OCI-LY7 (cell line): ENCODE measurements at places on chromosomes 4 and X. TPM values are rescaled to one million over a fixed set of nuclear protein-coding genes. Genes with fewer than 3 reads are reported as not detected.

KLHL4 gene
- total RNA-seq: not detected in 2 replicates

F8A3 gene
- total RNA-seq: 5.8 and 8.5 TPM in 2 replicates

F9 gene
- not detected in 2 replicates for total RNA-seq

GRCh38 chr4:12270546-12270945 lies 841.9 kb upstream of the HS3ST1 start:
- no peak for DNase-seq

DNA sequence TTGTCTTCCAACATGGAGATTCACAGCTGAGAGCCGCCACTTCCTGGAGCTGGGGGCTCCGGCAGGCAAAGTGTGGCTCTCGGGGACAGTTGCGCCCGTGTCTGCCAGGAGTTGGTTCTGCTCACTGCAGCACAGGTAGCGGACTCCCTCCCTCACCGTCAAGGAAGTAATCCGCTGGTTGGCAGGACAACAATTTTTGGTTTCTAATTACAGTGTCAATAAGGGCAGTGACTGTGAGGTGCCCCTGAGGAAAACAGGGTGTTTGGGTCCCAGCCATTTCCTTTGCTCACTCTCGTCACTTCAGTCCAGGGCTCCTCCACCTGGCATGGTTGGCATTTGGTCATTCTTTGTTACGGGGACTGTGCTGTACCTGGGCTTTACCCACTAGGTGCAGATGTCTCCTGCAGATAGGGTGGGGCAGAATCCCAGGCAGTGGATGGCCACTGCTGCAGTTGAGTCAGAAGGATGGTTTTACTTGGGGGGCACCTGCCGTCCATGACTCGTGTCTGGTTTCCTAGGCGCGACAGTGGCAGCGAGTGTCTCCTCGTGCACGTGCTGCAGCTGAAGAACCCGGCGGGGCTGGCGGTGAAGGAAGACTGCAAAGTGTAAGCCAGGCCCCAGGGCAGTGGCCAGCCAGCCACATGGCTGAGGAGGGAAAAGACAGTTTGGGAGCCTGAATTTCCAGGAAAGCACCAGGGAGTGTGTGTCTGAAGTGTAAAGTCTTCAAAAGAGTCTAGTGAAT lies 32.1 kb upstream of the CLCN4 start:
- DNase-seq: no peak

DNA sequence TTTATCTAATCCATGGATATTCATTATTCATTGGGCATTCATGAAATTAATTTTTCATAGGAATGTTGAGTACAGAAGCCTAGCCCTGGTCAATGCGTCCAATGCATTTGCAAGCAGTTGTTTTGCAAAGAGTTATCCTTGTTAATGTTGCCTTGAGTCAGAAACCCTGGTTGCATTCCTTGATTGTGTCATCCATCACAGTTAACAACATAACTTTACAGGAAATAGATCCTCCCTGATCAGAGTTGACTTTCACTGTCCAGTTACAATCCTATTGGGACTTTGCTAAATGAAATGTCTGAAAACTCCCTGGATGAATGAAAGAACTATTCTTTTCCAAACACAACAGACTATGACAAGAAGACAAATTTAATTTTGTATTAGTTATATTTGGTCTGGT lies 924.3 kb upstream of the SLIT2 start:
- DNase-seq: no peak

- no peak for DNase-seq
Measured at GRCh38 chrX:17390419-17390850, 15.4 kb downstream of the NHS start.

DNA sequence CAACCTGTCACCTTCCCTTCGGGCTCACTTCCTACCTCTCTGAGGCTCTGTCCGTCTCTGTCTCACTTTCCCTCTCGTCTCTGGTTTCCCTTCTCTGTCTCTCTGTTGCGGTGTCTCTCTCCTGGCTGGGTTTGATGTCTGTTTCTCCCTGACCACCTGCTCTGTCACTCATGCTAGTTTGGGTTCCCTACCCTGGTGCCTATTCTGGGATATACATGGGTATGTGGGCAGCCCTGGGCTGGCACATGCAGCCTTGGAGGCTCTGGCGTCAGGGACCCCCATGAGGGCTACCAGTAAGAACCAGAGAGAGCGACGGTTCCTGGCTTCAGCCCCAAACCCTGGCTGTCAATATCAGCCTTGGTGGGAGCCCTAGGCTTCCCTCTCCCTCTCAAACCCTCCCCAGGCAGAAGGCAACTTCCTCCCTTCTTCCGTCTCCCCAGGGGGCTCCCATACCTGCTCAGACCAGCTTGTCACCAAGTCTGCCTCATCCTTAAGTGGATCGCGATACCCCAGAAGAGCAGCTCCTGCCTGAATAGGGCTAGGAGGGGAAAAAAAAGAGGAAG lies 314 bp downstream of the DNASE1L1 start:
- no peak for DNase-seq
